Activated CD8-positive, alpha-beta memory T cell treated with anti-CD3 and anti-CD28 coated beads for 1 hour (primary cell): ENCODE measurements at places on chromosomes 1 and 21.

DNA sequence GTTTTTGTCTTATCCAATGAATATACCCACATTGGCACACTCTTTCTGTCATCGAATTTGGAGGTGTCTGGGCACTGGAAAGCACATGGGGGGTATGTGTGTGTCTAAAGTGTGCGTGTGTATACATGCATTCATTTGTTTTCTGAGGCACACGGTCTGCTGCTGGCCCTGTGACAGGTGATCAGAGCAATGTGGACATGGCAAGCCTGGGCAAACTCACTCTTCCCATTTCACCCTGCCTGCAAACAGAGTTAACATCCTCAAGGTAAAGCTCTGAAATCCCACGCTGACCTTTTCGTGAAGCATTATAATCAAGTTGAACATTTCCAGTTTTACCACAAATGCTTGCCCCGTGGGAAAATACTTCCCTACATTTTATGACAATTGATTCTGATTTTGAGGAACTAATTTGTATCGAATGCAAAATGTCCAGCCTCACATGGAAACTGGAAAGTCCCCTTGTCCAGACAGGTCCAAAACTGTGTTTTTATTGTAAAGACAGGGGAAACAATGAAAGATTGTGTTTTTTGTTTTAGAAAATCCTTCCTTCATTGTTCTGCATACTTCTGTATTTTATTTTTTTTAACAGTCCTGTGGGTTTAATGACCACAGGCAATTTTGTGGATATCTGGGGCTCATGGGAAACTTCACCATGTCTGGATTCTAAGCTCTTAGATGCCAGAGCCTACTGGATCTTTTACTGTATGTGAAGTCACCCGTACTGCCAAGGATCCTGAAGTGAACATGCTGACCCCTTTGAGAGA is 160.9 kb downstream of the PBX1 start:
- DNase-seq, result no peak

- DNase-seq, result no peak
These were observed 19.4 kb upstream of the LRRC53 start for GRCh38 chr1:74531796-74532195.

- no peak for DNase-seq
These were observed 5.0 kb upstream of the NADK start for GRCh38 chr1:1783320-1783719.

DNA sequence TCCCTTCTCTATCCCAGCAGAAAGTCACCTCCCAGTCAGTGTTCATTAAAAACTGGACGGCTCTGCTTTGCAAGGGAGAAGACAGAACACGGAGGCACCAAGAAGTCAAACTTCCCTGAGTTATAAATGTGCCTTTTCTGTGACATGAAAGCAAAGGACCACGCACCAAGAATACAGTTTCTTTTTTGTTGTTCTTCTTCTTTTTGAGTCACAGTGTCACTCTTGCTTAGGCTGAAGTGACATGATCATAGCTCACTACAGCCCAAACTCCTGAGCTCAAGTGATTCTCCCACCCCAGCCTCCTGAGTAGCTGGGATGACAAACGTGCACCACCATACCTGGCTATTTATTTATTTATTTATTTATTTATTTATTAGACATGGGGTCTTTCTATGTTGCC is 22.7 kb downstream of the GLUL start:
- DNase-seq, result no peak

- DNase-seq, result no peak
These were observed 2.4 kb downstream of the ELAPOR1 start for GRCh38 chr1:109116286-109116685.

DNA sequence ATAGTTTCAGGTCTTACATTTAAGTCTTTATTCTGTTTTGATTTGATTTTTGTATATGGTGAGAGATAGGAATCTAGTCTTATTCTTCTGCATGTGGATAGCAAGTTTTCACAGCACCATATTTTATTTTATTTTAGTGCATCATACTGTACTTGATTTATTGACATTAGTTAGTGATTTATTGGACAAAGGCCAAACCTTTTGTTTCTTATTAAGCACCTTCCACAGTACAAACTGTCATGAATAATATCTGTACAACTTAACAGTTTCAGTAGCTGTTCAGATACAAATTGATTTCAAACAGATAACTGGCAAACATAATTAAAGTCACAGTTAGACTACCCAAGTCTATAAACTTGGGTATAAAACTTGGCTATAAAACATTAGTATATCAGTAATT is 15.8 kb downstream of the CD1D start:
- no peak for DNase-seq

DNA sequence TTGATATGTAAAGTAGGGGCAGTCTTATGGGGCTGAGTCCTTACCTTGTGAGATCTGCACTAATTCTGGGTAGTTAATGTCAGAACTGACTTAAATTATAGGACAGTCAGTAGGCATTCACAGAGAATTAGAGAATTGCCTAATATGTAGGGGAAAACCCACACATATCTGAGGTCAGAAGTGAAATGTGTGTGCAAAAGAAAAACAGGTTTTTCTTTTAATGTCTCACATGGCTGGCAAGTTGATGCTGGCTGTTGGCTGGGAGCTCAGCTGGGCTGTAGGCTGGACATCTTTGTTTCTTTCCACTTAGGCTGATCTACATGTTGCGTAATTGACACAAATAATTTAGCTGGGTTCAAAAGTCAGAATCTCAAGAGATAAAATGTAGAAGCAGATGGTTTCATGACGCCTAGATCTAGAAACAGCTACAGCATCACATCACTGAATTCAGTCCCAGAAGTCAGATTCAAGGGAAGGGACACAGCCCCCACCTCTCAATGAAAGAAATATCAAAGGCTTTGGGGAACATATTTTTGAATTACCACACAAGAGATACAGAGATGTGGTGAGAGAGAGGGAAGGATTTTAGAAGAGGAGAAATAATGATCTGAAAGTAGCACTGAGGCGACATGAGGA is 98.9 kb downstream of the TNFSF18 start:
- no peak for DNase-seq

DNA sequence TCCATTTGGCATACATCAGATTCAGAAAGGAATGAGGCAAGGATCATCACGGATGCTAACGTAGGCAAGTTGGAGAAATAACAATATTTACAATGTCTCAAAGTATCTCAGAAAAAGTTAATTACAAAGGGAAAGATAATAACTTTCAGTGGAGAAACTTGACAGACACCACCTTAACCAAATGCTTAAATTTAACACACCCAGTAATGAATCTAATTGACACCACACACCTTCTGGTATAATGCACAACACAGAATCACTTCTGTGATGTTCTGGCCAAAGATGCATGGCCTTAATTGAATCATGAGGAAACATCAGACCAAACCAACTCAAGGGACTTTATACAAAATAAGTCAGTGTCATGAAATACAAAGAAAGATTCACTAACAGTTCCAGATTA is 23.1 kb downstream of the USP48 start:
- DNase-seq, result no peak

GRCh38 chr1:107405236-107405635 is 264.4 kb downstream of the NTNG1 start:
- no peak for DNase-seq

DNA sequence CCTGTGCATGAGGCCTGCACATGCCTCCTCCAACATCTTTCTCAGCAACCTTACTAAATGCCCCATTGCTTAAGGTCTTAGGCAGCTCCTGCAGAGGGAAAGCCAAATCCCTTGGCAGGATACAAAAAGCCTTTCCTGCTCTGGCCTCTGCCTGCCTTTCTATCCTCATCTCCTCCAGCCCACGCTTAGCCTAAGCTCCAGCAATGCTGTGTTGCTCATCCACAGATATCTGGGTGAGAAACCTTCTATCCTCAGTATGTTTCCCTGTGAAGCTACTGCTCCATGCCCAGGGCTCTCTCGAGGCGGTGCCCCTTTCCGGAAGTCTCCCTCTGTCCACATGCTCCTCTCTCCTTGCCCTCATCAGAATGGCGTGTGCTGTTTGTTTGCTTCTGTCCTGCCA is 37.0 kb upstream of the CCSAP start:
- no peak for DNase-seq

DNA sequence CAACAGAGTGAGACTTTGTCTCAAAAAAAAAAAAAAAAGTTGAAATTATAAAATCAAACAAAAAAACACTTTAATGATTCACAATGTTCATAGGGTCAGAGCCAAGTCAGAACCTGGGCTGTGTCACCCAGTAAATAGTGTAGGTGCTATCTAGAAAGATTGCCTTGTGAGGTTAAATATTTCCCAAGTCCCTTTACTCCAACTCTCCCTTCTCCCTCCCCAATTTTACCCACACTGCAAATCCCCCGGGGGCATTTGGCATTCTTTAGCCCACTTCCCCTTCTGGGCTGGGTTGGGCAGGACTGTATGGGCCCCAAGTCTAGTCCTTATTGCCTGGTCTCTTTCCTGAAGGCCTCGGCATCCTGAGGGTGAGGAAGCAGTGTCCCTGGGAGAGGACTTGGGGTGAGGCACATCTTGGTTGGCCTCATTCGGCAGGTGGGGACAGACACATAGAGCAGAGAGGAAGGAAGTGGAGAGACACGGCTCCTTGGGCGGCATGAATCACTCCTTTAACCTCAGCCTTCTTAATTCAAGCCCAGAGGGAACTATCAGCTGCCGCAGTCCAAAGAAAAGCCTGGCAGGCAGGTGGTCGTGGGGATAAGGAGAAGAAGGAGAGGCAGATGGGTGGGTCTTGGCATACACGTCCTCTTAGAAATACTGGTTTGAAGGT is 8.2 kb downstream of the ADORA1 start:
- DNase-seq, result no peak

GRCh38 chr1:33007190-33008050 is 29.3 kb downstream of the AK2 start:
- DNase-seq, result no peak

- no peak for DNase-seq
These were observed 49.6 kb upstream of the HOOK1 start for GRCh38 chr1:59765011-59765730.

- no peak for DNase-seq
These were observed 291.9 kb downstream of the KCNH1 start for GRCh38 chr1:210841926-210842625.

GRCh38 chr1:51025374-51025773 is 55.3 kb downstream of the CDKN2C start:
- no peak for DNase-seq

DNA sequence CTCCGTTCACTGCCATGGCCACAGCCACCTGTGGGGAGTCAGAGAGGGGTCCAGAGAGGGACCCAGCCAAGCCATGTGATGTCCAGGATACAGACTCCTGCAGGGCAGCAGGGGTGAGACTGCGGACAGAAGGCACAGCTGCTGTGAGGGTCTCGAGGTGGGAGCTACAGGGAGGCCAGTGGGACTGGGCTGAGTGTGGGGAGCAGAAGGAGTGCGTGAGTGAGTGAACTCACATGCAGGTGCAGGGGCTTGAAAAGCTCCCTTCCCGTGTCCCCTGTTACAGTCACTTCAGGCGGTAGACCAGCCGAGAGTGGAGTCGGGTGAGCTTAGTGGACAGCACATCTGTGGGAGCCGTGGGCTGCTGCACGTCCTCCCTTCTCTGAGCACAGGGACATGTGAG is 42.4 kb downstream of the S100B start:
- no peak for DNase-seq

DNA sequence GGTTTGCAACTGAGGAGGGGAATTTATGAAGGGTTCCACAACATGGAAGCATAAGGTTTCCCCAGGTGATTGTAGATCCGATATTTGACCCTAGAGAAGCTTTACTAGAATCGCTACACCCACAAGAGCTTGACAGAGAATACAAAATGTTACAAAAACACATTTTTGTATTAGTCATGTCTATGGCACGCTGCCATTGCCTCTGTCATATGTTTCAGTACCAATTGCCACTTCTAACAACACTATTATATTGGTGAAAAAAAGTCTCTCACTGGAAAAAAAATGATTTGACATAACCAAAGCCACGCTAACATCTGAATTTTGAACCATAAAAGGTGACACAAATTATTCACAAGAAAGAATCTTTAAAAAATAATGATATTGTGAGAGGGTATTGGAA is 214.5 kb downstream of the KCNT2 start:
- DNase-seq, result no peak

GRCh38 chr1:204516180-204516879 is at the start of gene MDM4:
Gene MDM4, plus strand, starts transcription at chr1:204516406. Its CDS starts 9,113 bp downstream, at chr1:204525519.
- peak; percentile 81 for DNase-seq

- DNase-seq, result no peak
These were observed 275.2 kb upstream of the DPYD start for GRCh38 chr1:98196012-98196411.

GRCh38 chr1:109773900-109774485 is 10.3 kb upstream of the EPS8L3 start:
- DNase-seq, result no peak
